ENCODE measurements at places on chromosomes 6 and 20.

DNA sequence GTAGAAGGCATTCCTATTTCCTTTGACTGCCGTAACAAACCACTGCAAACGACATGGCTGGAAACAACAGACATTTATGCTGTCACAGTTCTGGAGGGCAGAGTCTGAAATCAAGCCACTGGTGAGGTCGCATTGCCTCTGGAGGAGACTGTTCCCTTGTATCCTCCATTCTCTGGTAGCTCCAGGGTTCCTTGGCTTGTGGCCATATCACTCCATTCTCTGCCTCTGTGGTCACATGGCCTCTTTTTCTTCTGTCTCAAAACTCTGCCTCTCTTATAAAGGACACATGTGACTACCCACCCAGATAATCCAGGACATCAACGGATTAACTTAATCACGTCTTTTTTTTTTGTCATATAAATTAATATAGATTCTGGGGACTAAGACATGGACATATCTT is 84.4 kb downstream of the LYRM2 start:
- DNase-seq: no peak

DNA sequence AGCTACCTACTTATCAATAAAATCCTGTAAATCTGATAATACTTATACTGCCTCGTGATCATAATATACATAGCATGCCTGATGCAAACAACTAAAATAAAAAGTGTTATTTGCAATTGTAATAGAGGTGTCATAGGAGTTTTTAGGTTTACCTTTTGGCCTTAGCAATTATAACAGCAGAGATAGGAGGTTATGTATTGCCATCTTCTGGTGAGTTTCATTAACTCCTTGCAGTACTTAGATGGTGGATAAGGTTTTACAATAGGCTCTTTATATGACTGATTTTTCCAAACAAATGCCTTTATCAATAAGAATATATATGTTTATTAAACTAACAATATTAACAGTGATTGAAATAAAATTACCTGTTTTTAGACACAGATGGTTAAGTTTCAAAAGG is 27.8 kb upstream of the MYCT1 start:
- no peak for DNase-seq

DNA sequence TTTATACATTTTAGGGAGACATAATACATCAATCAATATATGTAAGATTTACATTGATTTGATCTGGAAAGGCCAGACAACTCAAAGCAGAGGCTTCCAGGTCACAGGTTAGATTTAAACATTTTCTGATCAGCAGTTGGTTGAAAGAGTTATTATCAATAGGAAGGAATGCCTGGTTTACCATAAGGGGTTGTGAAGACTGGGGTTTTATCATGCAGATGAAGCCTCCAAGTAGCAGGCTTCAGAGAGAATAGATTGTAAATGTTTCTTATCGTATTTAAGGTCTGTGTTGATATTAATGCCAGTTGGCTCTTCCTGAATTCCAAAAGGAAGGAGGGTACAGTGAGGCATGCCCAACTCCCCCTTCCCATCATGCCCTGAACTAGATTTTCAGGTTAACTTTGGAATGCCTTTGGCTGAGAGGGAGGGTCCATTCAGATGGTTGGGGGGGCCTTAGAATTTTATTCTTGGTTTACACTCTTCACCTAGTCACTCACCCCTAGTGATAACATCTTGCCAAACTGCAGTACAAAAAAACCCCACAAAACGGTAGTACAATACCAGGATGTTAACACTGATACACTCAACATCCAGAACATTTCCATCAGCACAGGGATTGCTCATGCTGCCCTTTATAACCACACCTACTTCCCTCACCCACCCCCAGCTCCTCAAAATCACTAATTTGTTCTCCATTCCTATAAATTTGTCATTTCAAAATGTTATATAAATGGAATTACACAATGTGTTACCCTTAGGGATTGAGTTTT is 259.6 kb upstream of the PLN start:
- no peak for DNase-seq

- no peak for DNase-seq
These were observed 11.7 kb upstream of the ID1 start for GRCh38 chr20:31593221-31594001.

DNA sequence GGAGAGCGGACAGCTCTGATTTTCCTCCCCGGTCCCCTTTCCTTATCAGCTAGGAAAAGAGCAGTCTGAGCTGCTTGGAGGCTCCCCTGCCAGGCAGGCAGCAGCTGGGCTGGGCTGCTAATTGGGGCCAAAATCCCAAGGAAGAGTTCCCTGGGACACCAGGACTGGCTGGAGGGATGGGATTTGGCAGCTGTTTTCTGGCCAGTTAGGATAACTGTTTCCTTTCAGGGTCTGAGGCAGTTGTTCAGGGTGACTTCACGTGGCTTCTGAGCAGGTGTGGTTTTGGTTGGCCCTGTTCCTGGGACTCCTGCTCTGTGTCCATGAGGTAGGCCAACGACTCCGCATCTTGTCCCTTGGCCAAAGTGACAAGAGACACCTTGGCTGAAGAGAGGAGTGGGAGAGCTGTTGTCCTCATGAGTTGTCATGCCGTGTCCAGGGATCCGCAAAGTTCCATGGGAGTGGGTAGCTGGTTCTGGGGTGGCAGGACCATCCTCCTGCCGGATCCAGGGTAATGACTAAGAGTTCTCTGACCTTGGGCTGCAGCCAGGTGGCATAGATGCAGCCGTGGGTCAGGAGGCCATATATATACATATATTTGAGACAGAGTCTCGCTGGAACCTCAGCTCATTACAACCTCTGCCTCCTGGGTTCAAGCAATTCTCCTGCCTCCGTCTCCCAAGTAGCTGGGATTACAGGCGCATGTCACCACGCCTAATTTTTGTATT is 21.2 kb downstream of the MRPS18A start:
- no peak for DNase-seq

DNA sequence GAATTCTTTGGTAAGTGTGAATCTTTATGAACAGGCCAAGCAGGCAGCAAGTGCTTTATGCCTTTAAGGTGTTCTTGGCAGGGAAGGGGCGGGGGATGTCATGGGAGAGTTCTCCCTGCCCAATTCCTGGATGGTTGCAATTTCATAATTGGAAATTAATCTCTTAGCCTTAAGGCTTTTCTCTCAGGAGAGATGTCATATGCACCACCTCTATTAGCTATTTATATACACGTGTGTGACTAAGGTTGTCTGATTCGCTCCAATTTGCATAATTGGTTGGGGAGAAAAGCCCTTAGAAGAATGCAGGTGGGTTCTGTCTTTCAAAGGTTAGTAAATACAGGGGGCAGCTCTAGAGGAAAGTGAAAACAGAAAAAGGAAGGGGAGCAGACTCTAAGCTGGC is 5.2 kb upstream of the ENPP5 start:
- no peak for DNase-seq

- DNase-seq: no peak
These were observed 31.3 kb downstream of the PNPLA1 start for GRCh38 chr6:36301085-36301658.

GRCh38 chr20:56872620-56873458 is 243.7 kb downstream of the TFAP2C start:
- DNase-seq: no peak

GRCh38 chr20:45826381-45827019 is 612 bp downstream of the TNNC2 start:
- DNase-seq: no peak

DNA sequence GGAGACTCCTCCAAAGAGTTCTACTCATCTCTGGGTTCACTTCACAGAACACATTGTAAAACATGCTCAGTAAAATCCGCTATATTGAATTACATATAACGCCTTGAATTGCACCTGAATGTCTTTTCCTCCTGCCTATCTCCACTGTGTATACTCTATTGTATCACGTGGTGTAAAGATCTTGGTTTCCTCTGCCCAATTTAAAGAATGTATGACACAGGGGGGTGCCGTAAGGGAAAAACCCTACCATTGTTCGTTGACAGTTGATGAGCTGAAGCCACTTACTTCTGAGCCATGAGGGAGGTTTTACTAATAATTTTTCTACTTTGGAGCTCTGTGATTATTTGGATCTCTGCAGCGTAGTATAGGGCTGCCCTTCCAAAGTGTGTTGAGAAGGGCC is 6.0 kb downstream of the ASF1A start:
- no peak for DNase-seq

DNA sequence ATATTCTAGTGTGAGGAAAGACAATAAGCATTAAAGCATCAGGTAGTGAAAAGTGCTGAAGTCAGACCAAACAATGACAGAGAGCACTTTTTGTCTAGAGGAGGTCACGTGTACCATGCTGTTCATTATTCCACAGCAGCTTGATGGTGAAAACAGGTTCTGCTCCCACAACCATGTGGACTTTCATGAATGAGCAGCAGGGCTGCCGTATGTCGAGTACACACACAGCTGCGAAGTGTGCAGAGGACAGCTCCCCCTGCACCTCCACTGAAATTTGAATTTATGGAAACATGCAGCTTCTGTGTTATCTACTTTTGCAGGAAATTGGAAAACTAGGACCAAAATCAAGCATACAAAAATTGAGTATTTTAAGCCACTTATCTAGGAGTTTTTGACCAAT is 85.3 kb downstream of the MAP7 start:
- DNase-seq: no peak

GRCh38 chr6:80165143-80165542 is 58.7 kb downstream of the BCKDHB start:
- no peak for DNase-seq

- DNase-seq: no peak
These were observed 8.6 kb downstream of the CMTR1 start for GRCh38 chr6:37441651-37442050.

DNA sequence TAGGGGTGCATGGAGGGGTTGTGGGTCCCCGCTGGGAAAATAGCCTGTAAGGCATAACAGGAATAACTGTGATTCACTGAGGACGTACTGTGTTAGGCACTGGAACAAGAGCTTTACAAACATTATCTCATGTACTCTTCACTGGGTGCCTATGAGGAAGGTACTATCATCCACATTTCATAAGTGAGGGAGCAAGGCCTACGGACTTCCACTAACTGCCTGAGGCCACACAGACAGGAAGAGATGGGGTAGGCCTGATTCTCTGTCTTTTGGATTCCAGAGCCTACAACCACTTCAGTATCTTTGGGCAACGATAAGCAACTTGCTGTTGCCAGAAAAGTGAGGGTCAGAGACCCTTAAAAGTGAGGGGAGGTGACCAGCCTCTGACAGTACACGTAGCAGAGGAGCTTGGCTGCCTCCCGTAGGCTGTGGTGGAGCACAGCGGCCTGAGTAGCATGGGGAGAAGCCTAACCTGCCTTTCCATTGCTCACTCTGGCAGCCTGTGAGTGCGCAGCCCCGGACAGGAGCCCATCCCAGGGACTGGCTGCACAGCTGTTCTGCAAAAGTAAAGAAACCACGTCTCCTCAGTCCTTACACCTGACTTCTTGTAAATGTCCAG is 30.4 kb downstream of the PSMB1 start:
- DNase-seq: no peak

DNA sequence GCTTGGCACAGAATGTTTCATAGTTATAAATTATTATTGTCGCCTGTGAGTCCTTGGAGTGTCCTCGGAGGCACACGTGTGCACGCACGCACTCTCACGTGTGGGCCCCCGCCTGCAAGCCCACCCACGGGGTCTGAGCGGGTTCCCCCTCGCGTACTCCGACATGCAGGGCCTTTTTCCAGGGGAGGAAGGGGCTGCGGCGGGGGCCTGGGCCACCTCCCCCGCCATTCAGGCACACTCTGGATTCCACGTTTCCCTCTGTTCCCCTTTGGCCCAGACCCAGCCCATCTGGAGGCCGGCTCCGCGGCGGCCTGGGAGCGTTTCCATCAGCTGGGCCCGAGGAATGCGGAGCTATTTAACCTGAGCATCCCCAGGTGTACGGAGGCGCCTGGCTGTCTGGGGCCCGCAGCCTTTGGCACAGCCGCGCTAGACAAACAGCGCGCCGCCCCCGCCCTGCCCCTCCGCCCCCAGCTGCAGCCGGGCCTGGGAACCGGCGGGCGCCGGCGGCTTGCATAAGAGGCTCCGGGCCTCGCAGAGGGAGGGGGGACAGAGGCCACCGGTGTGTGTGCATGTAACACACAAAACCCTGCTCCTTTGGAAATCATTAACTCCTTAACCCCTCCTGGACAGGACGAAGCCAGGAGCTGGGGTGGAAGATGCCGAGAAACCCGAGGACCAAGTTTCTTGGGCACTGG is 3.3 kb downstream of the ID1 start:
- peak; percentile 80 for DNase-seq

GRCh38 chr20:22385602-22386305 is 198.6 kb downstream of the FOXA2 start:
- DNase-seq: no peak

- DNase-seq: no peak
These were observed 9.3 kb downstream of the PREX1 start for GRCh38 chr20:48818481-48818987.

DNA sequence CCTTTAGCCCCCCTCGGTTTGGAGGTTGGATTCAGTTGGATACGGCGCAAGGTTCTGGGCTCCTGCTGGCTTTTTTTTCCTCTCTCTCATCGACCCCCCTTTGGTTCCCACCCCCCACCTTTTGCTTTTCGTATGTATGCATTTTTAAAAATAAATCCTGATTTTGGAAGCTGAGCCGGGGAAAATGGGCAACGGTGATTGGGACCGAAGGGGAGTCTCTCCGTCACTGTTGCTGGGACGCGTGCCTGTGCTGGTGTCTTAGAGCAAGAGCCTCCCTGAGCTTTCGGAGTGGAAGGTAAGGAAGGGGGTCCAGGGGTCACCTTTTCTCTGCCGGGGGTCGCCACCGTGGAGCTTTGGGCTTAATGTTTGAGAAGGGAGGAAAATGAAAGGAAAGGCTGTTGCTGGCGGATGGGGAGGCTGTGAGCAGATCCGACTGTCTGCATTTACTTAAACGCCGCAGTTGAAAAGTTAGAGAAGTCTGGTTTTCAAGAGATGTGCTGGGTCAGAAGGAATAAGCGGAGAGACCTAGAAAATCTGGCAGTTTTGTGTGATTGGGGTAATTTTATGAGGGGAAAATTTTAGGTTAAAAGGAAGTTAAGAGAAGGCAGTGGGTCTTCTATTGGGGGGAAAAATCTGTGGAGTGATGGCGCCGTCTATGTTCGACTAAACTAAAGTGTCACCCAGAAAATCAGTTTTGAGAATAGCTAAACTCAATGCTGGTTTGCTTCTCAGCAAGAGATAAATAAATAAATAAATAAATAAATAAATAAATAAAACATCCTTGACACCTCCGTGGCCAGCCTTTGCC is 828 bp downstream of the ADGRB3 start:
- peak; percentile 23 for DNase-seq

GRCh38 chr6:22643780-22644179 is 74.4 kb downstream of the HDGFL1 start:
- DNase-seq: no peak

- DNase-seq: no peak
These were observed 83.5 kb downstream of the ZMYND8 start for GRCh38 chr20:47272893-47273590.

- no peak for DNase-seq
These were observed 198.9 kb downstream of the BCAS1 start for GRCh38 chr20:53871541-53871940.

GRCh38 chr20:34634392-34634791 is 42.5 kb downstream of the PIGU start:
- no peak for DNase-seq

- DNase-seq: no peak
These were observed 76.1 kb downstream of the DTD1 start for GRCh38 chr20:18663932-18664331.

- DNase-seq: no peak
These were observed 37.1 kb downstream of the SERPINB1 start for GRCh38 chr6:2804516-2804915.

- no peak for DNase-seq
These were observed 5.2 kb downstream of the SLC35D3 start for GRCh38 chr6:136927292-136927691.

Measured in left ventricle myocardium inferior (tissue), 1 donor.